ENCODE measurements at places on chromosomes 16 and 17.
A peak's percentile ranks its signal among the peaks of the same experiment; 100 is the strongest.

GRCh38 chr17:80941743-80942422 lies 49.8 kb upstream of the CHMP6 start:
- no peak for DNase-seq

DNA sequence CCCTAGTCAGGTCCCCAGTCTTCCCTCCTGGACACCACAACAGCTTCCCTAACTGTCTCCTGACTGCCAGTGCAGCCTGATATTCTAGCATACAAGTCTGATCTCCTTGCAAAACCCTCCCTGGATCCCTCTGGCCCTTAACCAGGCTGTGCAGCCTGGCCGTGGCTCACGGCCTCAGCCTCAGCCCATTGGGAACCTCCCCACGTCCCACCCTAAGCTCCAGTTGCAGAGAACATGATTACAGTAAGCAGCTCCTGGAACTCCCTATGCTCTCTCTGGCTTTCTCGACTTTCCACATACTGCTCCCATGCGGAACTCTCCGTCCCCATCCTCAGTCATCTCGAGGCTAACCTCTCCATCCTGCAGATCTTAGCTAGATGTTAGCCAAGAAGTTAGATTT lies 13.0 kb downstream of the ALOX12B start:
- DNase-seq, result no peak

DNA sequence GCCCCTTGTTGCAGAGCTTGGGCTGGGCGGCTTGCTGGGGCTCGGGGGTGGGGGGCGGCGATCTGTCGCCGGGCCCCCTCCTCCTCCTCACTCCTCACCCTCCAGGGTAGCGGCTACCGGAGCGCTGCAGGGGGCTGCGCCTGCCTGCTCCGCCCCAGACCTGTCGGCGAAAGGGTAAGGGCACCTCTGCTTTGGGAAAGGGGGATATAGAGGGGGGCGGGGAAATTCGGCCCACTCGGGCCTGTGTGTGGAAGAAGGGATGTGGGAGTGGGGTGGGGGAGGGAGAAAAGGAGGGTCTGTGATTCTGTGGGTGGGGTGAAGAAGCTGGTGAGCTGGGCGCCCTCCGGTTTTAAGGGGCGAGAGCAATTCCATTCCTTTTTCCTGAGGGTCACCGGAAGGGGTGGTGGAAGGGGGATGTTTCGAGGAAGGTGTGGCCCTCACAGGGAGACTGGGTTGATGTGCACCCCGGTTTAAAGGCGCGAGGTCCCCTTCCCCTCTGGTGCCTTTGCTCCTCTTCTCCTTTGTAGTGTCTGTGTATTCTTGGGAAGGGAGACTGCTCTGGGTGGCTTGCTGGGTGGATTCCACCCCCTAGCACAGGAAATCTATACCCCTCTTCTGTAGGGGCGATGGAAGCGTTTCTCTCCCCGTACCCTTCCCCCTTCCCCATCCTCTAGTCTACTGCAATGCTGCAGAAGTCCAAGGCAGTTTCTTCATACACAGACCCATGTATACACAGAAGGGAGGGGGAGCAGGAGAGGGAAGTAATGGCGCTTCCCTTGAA lies 878 bp downstream of the TAOK1 start:
- no peak for DNase-seq

DNA sequence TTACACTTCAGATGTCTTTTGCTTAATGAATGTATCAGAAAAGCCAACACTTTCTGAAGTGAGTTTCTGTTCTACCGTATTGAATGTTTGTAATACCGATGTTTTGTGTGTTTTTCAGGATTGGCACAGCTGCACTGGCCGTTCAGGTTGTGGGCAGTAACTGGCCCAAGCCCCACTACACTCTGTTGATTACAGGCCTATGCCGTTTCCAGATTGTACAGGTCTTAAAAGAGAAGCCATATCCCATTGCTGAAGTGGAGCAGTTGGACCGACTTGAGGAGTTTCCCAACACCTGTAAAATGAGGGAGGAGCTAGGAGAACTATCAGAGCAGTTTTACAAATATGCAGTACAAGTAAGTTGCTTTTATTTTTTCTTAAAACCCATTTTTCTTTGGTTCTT lies 4.7 kb upstream of the ABCC11 start:
- DNase-seq, result no peak

DNA sequence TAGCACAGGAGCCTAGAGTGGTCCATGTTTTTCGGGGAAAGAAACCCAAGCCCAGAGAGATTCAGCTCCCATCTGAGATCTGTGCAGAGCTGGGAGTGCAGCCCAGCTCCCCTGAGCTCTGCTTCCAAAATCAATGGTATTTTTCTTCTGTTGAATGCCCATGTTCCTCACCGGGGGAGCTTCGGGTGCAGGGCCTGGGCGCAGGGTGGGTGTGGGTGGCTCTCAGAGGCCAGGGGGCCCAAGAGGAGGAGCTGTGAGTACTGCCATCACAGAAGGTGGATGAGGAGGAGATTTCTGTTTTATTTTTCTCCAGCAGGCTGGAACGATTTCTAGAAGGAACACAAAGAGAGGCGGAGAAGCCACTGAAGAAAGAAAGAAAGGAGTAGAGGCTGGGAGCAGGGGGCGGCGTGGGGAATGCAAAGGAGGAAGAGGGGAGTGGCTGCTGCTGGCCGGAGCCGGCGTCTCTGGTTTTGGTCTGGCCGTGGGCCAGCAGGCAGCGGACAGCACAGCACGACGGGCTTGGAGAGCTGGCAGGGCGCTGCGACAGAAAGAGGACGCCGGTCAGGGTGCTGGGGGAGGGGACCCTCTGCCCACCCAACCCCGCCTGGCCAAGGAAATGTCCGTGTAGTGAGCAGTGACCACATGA lies 76.2 kb upstream of the KSR1 start:
- no peak for DNase-seq

GRCh38 chr17:44084131-44084538 lies 13.6 kb downstream of the G6PC3 start:
- DNase-seq, result no peak

- DNase-seq, result no peak
Measured at GRCh38 chr16:13186813-13187212, 285.4 kb downstream of the SHISA9 start.

- peak; percentile 46 for DNase-seq
Measured at GRCh38 chr17:74864866-74865395, 5.2 kb upstream of the GRIN2C start.

DNA sequence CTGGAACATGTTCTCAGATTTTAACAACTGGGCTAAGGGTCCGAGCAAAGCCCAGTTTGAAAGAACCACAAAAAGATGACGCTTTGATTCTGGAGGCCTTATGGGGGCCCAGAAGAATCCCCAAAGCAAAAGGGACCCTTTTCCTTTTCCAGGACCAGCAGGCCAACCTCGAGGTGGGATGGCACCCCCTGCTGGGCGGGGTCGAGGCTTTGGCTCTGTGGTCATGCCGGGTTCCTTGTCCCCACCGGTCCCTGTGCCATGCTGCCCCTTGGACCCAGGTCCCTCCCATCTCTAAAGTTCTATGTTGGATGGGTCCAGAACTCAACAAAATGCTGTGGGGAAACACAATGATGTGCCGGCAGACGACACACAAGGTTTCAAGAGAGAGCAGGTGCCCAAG lies 30.9 kb downstream of the TMEM204 start:
- no peak for DNase-seq

- no peak for DNase-seq
Measured at GRCh38 chr17:3469529-3469928, 2.1 kb downstream of the SPATA22 start.

DNA sequence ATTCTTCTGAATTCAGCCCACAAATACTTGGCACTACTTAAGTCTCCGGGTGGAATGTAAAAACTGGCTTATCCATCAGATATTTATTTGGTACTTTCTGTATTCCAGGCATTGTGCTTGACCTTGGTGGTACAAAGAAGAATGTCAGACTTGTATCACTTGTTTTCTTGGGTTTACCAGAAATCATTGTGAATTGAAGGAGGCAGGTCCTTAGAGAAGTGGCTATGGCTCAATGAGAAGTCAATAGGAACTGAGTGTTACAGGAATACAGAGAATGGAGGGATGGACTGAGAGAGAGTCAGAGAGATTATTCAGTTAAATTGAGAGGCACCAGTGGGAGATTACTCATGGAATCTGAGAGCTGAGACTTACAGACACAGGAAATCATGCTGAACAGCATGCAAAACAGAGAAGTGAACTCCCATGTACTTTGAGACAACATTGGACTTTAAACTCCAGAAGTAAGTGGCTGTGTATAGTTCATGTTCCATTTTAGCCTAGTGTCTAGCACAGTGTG lies 704.1 kb downstream of the CDH11 start:
- DNase-seq, result no peak

DNA sequence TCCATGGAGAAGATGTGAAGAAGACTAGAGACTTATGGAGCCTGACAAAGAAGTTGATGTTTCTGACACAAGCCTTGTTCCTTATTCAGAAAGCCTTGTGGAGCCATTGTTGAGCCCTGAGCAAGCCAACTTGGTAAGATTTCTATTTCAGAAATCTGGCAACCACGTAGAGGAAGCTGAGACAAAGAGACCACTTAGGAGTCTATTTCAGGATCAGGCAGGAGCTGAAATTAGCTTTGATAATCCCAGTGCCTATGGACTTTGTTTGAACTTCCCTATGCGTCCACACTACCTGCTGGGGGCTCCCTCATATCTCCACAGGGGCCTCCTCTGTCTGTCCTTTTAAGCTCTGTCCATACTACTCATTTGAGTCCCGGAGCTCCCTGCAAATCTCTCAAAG lies 540.0 kb upstream of the GOT2 start:
- DNase-seq, result no peak

GRCh38 chr17:71790791-71791190 lies 330.0 kb upstream of the SOX9 start:
- DNase-seq, result no peak

DNA sequence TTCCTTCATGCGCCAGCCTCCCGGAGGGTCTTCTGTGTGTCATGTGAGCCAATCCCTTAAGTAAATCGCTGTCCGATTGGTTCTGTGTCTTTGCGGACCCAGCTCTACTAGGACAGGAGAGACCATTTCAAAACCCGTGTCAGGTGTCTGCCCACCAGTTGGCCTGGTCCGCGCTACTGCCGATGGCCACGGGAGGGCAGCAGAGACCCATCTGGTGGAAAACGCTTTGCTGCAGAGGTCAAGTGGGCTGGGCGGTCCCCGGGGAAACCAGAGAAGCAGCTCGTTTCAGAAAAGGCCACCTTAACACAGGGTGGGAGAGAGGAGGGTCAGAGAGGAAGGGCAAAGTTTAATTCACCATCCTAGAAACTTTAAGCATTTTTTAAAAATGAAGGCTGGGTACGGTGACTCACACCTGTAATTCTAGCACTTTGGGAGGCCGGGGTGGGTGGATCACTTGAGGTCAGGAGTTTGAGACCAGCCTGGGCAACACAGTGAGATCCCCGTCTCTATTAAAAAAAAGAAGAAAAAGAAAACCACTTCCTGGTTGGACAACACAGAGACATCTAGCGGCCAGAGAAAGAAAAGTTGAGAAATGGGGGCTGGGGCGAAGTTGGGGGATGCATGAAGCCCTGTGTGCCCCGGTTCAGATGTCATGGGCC lies 2.8 kb upstream of the CIBAR2 start:
- DNase-seq, result peak; percentile 72

GRCh38 chr17:28346746-28347246 lies 10.5 kb downstream of the POLDIP2 start:
- no peak for DNase-seq

DNA sequence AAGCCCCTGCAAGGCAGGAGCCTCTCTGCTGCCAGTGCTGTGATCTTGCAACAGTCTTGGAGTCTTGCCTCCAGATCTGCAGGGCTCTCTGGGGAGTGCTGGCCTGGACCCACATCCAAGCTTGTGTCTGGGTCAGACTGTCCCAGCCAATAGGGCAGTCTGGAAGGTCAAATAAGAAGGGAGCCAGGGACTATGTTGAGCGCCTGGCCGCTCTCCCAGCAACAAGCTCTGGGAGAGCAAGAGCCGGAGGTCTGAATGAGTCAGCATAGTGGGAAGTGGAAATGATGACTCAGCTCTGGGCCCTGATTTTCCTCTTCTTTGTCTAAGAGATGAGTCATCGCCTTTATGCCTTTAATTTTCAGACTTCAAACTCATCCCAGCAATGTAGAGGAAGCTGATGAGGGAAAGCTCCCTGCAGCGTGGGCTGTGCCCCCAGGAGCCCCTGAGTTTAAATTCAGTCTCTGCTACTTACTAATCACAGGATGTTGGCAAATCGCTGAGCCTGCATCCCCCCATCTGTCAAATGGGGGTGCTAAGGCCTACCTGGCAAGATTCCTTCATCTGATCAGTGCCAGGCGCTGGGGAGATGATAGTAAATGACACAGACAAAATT lies 43.6 kb upstream of the HAPSTR1 start:
- no peak for DNase-seq

DNA sequence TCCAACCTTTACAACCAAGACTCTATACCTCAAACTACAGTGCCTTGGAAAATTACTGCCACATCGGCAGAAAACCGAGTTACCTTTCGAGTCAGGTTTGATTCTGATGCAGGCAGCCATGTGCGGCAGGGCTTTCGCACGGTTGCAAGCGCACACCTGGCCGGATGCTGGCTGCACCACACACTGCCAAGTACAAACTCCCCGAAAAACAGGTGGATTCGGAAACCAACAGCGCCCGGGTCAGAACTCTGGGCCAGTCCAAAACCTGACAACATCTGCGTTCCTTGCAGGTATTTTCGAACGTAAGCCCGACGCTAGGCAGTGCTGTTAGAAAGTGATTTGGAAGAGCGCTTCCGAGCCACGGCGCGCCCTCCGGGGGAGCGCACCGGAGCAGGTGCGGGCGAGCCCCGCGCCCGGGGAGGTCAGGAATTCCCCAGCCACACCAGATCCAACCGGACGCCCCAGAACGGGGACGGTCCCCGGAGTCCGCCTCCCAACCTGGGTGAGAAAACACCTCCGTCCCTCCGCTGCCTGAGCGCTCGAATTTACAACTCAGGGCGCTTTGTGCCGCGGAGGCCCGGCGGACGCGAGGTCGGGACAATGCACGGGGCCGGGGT lies 1.2 kb downstream of the USP7 start:
- peak; percentile 9 for DNase-seq

DNA sequence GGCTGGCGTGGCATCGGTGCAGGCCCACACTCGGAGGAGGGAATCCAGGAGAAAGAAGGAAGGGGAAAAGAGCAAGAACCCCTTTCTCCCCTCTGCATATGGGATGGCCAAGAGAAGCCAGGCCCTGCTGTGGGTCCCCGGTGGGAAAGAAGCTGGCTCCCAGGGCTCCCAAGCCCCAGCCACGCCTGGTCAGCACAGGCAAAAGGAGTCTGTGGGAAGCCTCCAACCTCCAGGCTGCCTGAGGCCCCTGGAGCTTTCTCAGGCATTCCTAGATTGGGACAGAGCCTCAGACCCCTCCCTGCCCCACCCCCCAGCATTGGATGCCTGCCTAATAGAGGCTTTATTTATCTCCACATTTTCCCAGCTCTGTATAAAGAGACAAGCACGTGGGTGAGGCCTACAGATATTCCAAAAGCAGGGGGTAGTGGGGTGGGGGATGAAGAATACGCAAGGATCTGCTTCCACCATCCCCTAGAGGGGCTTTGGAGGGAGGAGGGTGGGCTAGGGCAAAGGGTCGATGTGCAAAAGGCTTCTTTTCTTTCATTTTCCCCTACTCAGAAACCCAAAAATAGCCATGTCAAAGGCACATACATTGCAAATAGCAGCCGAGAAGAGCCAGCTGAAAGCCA lies 56.4 kb downstream of the MPRIP start:
- no peak for DNase-seq

All from activated naive CD4-positive, alpha-beta T cell (primary cell).